ENCODE measurements at places on chromosomes 5 and 9.

- no peak for DNase-seq
These were observed 12.0 kb downstream of the INIP start for GRCh38 chr9:112705768-112706427.

DNA sequence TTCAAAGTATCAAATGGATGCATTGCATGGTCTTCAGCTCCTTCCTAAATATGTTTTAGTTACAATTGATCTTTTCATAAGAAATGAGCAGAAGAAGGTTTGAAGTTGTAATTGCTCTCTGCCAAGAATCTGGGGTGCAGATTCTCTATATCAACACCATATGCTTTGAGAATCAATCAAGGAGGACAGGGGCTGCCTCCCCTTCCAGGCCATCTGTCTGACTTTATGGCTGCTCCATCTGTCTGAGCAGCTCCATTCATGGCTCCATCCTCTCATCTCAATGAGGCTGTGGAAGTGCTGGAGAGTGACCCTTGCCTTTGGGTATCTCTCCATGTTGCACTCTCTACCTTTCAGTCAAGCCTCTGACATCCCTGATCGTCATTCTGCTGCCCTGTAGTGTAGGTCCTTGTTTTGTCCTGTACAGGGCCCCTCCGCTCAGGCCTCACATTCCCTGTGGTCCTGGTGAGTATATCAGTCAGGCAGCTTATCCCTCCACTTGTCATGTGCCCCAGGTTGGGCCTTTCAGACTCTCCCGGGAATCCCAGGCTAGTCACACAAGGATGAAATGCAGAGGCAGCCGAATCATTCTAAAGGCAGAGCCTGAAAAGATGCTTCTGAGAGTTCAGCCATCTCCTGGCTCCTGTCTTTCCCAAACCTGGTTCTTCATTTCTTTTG lies 14.0 kb upstream of the SV2C start:
- DNase-seq: no peak

DNA sequence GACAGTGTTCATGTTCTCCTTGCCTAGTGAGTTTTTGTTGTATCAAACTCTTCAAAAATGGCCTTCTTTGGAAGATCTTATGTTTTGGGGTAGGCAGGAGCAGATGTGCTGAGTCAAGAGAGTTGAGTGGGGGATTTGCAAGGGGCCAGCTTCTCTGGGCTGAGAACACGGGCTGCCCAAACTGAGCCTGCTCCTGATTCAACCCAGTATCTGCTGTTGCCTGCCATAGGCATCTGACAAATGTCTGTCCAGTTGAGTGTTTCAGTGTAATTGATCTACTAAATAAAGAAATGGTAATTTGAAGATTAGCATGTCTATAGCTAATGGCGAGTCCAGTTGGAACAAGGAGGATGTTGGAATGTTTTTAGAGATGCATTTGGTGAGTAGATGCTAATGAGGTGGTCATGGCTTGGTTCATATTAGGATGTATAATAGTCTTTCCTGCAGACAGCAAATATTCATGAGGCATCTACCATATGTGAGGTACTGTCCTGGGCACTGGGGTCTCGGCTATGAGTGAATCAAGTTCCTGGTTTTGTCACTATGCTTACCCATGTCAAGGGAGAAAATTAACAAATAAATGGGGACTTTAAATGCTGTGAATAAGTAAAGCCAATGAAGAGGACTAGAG lies 119.5 kb downstream of the ADCY2 start:
- no peak for DNase-seq

GRCh38 chr5:176529741-176530141 lies 7.5 kb downstream of the RNF44 start:
- DNase-seq: peak; percentile 48

- DNase-seq: no peak
These were observed 49.7 kb downstream of the FAM81B start for GRCh38 chr5:95440825-95441224.

DNA sequence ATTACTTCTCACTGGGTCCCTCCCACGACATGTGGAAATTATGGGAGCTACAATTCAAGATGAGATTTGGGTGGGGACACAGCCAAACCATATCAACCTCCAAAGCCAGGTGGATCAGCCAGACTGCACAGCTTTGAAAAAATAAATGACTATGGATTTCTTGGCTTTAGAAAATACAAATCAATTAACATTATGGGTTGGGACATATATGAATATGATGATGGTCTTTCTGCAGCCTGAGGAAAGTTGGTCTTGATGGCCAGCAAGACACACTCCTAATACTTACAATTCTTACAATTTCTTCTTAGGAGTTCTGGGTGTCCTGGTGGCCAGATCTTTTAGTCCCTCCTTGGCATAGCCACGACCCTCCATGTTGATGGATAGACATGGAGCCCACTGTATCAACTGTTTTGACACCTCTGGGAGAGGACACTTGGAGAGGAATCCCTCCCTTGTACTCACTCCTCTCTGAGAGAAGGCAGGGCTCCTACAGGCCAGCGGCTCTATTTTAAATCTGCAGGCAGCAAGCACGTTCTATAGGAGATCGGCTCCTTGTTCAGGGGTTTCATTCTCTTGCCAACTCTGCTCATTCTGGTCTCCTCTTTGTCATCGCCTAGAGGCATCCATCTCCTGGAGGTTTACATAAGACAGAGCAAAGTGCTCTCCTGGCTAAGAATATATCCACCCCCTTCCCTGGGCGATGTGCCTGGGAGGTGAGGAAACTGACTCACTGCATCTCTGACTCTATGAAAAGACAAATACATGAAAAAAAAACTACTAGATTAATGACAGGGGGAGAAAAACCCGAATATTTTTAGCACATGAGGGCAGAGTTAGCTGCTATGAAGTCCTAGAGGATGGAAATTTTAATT lies 145.9 kb downstream of the CARTPT start:
- no peak for DNase-seq

- no peak for DNase-seq
These were observed 227.8 kb downstream of the ICE1 start for GRCh38 chr5:5650242-5650641.

GRCh38 chr9:81879501-81879916 lies 48.7 kb upstream of the SPATA31D4 start:
- no peak for DNase-seq

DNA sequence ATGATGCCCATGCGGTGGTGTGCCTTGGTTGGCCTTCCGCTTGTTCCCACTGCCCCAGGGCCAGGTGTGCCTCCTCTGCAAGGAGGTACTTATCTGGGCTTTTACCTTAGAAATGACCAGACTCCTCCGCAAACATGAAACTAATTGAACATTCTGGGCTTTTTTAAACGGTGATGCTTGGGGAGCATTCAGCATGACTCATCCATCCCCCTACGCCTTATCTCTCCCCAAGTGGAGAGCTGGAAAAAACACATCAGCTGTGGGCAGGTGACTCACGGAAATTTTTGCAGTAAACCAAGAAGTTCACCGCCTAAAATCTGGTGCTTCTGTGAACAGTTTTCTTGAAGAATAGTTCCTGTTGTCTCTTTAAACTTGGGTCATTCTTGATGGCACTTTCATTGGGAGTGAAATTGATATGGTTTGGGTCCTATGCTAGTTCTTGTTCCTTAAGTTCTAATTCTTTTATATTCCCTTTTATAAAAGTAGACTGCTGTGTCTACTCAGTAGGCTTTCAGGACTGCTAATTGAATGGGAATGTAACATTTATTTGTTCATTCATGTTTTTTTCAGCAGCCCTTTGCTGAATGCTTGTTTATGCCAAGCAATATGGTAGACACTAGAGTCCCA lies 39.6 kb downstream of the SFXN1 start:
- DNase-seq: peak; percentile 89

DNA sequence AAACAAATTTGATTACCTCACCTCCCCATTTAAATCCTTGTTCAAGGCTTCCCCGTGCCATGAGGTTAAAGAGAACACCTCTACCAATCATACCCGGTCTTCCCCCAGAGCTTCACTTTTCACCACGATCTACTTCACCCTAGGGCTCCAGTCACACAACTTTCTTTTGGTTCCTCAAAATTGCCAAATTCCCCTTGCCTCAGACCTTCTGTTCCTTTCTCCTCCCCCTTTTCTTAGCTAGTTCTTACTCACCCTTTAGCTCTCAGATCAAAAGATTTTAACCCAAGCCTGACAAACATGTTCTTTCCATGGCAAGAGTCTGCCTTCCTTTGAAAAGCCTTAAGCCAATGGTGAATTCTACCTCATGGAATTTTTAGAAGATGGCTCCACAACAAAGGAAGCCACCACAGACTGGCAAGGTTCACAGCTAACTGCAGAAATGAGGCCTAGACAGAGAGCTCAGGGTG lies 56.7 kb downstream of the MAPKAP1 start:
- peak; percentile 45 for DNase-seq

All from stimulated activated naive CD8-positive, alpha-beta T cell treated with anti-CD3 and anti-CD28 coated beads, Interleukin-15, amount 100 ng/mL, for 72 hours (primary cell).